ENCODE measurements at places on chromosomes 11 and 22.

GRCh38 chr11:120065176-120065575, 72.7 kb downstream of the TRIM29 start:
- DNase-seq: no peak

DNA sequence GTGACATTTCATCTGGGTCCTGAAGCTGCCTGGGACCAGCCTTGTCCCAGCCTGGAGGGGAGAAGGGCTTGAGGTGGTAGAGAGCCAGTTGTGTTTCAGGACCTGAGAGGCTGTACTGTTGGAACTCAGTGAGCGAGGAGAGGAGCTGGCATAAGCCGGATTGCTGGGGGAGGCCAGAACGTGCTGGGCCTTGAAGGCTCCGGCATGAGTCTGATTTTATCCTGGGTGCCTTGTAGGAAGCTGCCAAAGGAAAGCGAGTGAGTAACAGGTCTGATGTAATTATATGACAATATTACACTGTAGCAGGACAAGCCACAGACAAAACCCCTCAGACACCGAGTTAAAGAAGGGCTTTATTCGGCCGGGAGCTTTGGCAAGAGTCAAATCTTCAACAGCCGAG, 17.2 kb downstream of the AP2A2 start:
- no peak for DNase-seq

DNA sequence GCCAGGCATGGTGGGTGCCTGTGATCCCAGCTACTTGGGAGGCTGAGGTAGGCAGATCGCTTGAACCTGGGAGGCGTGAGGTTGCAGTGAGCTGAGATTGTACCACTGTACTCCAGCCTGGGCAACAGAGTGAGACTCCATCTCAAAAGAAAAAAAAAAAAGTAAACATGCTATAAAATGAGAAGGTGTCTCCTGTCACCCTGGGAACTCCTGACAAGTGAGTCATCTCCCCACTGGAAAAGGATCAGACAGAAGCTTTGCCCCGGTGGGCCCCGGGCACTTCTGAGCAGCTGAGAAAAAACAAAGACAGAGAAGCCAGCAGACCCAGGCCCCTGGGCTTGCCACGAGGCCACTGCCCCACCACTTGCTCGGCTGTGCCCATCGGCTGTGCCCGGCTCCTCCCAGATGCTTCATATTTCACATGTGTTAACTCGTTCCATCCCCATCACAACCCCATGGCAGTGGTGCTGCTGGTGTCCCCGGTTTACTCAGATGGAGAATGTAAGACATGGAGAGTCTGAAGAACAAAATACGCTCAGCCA, 22.3 kb downstream of the TTLL1 start:
- no peak for DNase-seq

- DNase-seq: no peak
Observed at GRCh38 chr11:133425992-133426391, 106.3 kb downstream of the OPCML start.

GRCh38 chr22:22892096-22893052, 4.8 kb downstream of the IGLL5 start:
- no peak for DNase-seq

DNA sequence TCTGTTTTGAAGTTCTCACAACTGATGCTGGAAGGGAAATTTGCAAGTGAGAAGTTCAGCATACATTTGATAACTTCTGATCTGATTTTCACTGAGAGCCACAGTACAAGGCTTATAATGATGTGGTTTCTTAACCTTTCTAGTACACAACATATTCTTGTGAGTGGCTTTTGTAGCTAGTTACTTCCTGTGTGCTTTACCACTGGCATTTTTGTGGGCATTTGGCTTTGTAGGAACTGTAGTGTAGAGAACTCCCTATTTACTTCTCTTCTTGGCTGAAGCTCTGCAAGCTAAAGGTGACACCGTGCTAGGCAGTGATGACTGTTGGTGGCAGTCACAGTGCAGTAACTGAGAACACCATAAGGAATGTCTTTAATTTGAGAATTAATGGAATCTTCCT, 14.9 kb downstream of the USP47 start:
- DNase-seq: no peak

GRCh38 chr11:80505771-80506170, 1064.9 kb upstream of the TENM4 start:
- peak; percentile 11 for DNase-seq

DNA sequence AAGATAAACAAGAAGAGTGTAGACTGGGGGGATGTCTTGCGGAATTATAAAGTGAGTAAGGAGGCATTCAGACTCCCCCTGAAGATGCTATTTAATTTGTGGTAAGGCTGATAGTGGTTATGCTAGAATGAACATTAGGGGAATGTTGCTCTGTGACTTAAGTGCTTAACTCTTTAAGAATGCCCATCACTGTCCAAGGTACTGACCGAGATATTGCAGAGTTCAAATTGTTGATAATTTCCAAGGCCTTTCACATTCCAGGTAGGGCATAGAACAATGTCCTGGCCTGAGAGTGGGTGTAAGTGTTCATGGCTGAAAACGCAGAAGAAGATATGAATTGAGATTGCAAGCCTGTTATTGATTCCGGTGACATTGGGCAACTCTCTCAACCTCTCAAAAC, 90.3 kb upstream of the SEZ6L start:
- peak; percentile 44 for DNase-seq

GRCh38 chr22:49971232-49972162, 10.9 kb downstream of the PIM3 start:
- DNase-seq: peak; percentile 61

DNA sequence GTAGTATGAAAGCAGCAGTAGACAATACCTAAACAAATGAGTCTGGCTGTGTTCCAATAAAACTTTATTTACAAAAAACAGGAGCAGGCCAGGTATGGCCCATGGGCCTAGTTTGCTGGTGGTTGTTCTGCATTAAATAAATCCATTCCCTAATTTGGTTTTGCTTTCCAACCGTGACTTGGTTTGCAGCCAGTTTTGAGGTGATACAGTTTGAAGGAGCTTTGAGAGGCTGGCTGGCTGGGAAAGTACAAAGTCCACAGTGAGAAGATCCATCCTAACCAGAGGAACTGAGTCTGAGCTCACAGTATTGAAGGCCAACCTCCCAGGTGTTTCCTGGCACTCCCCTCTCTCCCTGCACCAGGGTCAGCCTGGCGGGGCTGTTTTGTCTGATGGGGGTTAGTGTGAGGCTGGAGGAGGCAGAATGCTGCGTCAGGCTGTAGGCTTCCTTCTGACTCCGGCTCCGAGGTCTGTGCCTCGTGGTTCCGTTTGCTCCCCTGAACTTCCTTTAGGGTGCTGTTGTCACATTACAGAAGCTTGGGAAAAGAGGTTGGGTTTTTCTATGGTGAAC, 129.5 kb downstream of the MICAL2 start:
- no peak for DNase-seq

DNA sequence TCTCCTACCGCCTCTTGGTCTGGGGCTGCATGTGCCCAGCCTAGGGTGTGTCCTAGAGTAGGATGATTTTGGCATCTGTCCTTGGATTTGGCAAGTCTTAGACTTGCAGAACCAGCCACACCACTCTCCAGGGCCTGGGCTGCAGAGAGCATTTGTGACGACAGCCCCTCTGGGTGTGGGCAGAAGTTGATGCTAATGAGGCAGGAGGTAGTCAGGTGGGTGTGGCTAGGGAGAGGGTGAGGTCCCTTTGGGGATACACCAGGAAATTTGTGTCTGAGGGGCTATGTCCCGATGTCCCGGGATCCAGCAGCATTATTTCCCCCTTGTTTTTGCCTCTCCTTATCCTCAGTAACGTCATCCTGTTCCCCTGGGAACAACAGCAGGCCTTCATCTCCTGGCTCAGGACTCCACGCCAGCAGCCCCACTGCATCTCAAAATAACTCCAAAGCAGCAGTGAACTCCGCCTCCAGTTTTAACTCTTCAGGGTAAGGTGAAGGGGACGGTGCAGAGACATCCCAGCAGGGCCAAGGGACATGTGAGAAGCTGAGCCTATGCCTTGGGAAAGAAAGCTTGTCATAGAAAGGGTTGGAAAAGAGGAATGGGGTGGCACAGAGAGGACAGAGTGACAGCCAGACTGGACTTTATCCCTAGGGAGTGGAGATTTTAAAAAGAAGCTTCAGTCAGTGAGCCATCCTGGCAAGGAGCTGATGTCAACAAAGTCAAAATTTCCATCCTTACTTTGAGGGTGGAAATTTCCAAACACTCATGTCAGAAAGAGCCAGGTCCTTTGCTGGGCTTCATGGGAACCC, 8.0 kb upstream of the TLCD5 start:
- DNase-seq: peak; percentile 74

DNA sequence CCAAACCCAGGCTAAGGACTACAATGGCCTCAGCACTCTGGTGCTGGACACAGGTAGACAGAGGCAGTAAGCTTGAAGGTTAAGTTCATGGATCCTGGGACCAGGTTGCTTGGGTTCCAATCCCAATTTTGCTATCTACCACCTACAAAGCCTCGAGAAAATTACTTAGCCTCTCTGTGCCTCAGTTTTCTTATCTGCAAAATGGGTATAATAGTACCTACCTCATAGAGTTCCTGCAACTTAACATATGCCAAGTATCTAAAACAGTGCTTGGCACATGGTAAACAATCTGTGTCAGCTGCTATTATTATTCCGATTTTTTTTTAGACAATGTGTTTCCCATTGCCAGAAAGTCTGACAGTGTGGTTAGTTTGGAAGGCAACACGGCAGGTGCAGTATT, 37.5 kb downstream of the SYN3 start:
- DNase-seq: no peak

DNA sequence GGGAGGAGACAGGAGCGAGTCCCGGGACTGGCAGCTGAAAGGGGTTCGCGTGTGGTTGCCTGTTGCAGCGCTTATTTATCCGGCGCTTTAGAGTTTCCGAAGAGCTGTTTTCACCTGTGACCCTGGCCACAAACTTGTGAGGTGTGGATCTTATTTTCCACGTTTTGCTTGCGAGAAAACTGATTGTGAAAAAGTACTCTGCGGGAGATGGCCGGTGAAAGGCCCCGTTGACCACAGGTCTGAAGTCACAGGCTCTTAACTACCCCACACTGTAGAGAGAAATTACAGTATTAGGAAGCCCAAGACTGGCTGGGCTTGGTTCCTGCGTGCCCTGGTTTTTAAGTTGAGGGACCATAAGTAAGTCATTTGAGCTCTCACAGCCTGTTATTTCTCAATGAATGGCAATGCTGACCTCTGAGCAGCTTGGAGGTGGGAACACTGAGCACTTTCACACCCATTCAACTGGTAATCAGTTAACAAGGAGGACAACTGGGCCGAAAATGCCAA, 379 bp upstream of the RAB38 start:
- peak; percentile 26 for DNase-seq

DNA sequence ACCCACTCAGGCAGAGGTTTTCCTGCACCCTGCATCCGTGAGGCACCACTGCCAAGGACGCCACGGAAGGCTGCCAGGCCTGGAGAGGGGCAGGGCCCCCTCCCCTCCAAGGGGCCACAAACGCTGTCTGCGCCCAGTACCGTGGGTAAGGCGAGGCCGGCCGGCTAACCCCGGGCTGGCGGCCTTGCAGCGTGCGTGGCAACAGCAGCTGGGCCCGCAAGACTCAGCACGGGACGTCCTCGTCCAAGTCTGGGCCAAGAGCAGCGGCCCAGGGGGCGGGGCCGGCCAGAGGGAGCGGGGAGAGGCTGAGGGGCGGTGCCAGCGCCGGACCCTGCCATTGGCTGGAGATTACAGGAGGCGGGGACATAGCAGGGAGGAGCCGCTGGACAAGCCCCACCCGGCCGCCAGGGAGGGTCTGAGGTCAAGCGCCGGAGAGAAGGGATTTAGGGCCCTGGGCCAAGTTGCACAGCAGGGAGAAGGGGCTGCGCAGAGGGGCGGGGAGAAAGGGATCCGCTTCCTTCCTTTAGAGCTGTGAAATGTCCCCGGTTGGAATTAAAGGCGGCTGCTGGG, 16.0 kb downstream of the SLC43A1 start:
- peak; percentile 99 for DNase-seq

DNA sequence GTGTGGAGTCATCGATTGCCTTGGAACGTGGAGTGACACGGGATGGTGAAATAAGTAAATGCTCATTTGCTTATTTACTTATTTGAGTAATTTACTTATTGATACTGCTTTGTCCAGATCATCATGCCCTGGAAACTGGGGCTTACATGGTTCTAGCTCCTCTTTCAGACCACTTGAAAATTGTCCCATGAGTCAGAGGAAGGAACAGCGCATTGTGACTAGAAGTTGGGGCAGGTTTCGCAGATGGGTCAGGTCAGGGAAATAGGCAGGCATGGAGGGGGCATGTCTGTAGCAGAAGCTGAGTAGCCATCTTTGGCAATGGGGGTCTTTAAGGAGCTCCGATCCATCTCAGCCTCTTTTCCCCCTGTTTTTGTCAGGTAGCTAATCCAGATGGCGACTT, 104.2 kb upstream of the SORL1-AS1 start:
- no peak for DNase-seq

- DNase-seq: no peak
Observed at GRCh38 chr22:37095113-37095512, 14.4 kb downstream of the TMPRSS6 start.

DNA sequence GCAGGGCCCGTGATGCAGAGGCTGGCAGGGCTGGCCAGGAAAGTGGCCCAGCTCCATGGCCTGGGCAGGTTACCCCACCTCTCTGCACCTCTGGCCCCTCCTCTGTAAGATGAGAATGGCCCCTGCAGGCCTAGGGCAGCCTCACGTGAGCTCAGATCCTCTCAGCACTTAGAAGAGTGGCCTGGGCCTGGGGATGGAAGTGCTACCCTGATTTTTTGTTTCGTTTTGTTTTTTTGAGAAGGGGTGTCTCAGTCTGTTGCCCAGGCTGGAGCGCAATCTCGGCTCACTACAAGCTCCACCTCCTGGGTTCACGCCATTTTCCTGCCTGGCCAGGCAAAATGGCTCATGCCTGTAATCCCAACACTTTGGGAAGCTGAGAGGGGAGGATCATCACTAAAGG, 982 bp downstream of the APOBEC3H start:
- DNase-seq: peak; percentile 81

DNA sequence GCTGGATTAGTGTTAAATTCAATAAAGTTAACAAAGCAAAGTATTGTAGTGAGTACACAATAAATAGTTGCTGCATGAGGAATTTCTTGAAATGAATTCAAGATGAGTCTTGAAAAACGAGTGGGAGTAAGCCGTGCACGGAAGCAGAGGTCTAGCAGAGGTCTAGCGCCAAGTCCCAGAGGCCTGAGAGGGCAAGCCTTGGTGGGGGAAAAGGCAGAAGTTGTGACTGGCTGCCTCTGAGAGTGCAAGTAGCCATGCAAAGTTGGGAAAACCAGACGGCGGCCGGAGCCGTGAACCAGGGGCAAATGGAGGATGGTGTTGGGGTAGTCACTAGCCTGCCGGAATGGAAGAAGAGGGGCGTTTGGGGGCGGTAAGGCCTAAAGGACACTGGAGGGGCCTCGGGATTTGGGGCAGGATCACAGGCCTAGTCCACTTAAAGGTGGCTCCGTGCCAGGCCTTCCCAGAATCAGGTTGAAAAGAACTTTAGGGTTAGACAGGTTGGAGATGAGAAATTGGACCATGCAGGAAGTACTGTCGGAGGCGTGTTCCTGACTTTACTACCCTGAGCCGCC, 379 bp upstream of the SLC3A2 start:
- no peak for DNase-seq

GRCh38 chr22:50507991-50508884, at the start of gene NCAPH2:
Gene NCAPH2, plus strand, starts transcription at chr22:50508224. Its CDS starts 114 bp downstream, at chr22:50508338.
- DNase-seq: peak; percentile 98

- no peak for DNase-seq
Observed at GRCh38 chr11:86119077-86119476, 50.2 kb upstream of the PICALM start.
